Dermis microvascular lymphatic vessel endothelial cell (primary cell): ENCODE measurements at places on chromosomes 11 and 22. TPM values are rescaled to one million over a fixed set of nuclear protein-coding genes. Genes with fewer than 3 reads are reported as not detected.

DNA sequence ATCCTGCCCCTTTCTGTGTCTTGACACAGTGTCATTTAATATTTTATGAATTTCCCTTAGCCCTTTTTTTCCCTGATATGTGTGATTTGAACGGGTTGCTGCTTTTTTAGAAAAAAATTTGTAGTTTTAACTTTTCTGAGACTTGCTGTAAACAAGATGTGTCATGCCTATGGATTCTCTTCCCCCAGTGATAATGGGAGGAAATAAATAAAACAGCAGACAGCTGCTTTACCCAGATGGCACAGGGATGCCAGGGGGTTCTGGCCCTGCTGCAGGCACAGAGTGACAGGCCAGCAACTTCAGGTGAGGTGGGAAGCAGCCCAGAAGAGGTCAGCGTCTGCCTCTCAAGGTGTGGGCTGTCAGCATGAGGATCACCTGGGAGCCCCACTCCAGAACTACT lies 266.9 kb downstream of the KIRREL3 start:
- no peak for DNase-seq

GRCh38 chr22:24548812-24549211 lies 6.1 kb downstream of the GUCD1 start:
- DNase-seq, result no peak

DNA sequence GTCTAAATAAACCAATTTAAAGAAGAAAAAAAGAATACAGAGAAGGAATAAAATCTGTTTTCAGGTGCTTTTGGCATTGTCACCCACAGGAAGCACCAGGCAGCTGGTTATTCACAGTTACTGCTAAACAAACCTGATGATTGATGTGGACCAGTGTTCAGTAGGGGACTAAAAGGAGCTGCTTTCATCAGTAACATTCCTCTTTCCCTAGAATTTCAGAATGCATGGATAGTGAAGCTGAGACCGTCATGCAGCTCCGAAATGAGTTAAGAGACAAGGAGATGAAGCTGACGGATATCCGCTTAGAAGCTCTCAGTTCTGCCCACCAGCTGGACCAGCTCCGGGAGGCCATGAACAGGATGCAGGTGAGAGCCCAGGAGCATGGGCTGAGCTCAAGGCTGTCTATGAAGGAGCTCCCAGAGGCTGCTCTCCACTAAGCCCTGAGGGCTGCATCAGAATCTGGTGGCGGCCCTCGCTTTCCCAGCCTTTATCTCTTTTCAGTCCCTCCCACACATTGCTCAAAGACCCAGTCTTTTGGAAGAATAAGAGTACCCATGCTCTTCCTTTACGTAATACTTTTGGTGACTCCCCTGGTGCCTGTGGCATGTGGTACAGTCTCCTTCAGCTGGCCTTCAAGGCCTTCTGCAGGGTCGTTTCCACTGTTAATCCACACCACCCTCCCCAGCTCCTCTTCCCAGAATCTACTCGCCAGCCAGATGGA lies 69.5 kb downstream of the DBX1 start:
- no peak for DNase-seq

- DNase-seq, result no peak
Observed at GRCh38 chr11:78379039-78379670, 38.5 kb downstream of the GAB2 start.

DNA sequence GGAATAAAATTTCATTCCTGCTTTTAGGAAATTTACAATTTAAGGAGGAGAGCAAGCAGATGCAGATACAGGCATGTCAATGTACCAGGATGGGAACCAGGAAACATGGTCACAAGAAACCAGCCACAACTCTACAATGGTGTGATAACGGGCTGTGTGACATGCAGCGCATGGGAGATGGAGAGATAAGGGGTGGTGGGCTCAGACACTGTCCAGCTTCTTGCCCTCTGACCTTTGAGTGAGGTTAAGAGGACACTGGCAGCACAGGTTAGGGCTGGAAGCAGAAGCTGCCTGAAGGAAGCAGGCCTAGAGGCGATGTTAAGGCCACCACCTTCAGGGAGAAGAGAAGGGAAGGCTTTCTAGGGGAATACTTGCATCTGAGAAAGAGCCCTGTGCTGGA lies 2.3 kb upstream of the SORL1-AS1 start:
- no peak for DNase-seq

GRCh38 chr11:12245091-12245490 lies 132.3 kb upstream of the PARVA start:
- DNase-seq, result no peak

DNA sequence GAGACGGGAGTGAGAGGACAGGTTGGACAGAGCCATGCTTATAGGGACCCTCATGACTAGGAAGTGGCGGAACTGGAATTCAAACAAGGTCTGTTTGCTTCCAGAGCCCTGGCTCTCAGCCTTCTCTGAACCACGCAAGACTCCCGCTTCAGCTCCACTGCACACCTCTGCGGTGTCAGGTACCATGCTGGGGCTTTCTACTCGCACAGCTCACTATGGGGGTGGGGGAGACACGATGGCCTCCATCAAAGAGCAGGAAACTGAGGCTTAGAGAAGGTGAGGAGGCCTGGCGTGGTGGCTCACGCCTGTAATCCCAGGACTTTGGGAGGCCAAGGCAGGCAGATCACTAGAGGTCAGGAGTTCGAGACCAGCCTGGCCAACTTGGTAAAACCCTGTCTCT lies 14.2 kb downstream of the SUN2 start:
- DNase-seq, result no peak

DNA sequence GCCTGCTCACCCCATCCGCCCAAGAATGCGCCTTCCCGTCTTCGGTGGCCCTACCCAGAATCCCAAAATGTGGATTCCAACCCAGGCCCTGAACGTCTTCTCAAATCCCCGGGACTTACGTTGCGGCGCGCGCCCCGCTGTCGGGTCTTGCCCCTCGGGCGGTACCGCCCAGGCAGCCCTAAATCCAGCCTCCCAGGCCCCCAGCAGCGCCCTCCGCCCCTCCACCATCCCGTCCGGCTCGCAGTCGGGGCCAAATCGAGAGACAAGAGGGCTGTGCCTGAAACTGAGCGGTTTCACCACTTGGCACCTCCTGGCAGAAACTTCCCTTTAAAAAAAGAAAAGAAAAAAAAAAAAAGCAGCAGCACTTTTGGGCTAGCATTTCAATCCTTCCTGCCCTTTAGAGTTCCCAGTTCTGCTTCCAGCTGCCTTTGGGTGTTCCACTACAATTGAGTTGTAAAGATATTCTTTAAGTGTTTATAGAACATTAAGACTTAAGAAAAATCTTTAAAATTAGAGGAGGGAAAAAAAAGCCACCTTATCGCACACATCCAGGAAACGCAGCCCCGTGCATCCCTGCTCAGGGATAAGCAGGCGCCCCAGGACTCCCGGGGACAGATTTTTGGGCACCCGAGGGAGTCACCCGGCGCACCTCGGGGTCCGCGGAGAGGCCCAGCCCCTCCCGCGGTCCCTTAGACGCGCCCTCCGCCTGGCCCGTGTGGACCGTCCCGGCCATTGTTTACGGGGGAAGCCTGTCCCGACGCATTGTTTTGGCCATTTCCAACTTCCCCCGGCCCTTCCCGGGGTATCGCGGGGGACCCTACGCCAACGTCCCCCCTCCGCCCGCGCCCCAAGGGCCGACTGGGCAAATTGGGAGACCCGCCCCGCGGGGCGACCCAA lies 57.6 kb downstream of the KCNJ4 start:
- DNase-seq, result peak; percentile 27

GRCh38 chr11:83441171-83441570 lies 155.0 kb upstream of the CCDC90B start:
- no peak for DNase-seq

- no peak for DNase-seq
Observed at GRCh38 chr11:88059326-88059725, 115.9 kb downstream of the RAB38 start.

- peak; percentile 25 for DNase-seq
Observed at GRCh38 chr11:67389477-67389876, 2.3 kb upstream of the RAD9A start.

DNA sequence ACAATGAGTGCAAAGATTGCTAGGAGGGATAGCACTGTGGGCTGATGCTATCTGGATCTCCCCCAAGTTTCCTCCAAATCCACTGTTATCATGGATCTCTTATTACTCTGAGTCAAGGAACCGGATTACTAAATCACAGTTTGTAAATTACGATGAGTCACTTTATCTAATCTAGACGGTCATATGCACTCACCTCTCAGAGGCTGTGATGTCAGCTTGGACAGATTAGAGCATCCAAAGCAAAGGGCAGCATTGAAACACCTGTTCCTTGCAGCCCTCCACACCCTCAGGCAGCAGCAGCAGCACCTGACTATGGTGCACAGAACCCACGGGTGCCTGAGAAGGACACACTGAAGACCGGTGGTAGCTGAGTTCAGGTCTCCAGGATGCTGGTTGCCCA lies 14.0 kb upstream of the POU2AF1 start:
- DNase-seq, result no peak

GRCh38 chr11:7525424-7525823 lies 11.6 kb downstream of the PPFIBP2 start:
- DNase-seq, result no peak

DNA sequence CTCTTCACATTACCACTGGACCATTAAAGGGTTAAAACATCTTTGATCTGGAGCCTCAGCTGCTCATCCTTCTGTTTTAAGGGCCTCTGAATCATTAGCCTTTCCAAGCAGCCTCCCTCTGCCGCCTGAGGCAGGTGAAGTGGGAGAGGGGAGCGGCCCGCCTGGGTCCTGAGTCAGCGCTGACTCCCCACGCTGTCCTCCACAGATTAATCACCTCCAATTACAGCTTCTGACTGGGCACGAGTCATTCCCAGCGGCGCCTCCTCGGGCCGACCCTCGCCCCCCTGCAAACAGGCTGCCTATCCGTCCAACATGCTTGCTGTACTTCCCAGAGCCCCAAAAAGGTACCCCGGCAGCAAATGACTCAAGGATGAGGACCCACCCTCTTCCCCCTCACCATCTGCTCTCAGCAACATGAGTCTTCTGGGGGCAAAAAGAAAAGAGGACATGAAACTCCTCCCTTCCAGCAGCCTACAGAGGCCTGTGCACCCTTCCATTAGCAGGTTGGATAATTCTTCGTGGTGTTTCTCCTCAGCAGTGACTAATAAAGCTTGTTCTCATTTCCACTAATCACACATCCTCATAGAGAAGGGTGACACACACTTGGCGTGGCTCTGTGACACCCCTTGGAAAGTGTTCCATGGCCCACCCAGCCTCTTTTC lies 44.3 kb upstream of the JAM3 start:
- DNase-seq, result no peak

DNA sequence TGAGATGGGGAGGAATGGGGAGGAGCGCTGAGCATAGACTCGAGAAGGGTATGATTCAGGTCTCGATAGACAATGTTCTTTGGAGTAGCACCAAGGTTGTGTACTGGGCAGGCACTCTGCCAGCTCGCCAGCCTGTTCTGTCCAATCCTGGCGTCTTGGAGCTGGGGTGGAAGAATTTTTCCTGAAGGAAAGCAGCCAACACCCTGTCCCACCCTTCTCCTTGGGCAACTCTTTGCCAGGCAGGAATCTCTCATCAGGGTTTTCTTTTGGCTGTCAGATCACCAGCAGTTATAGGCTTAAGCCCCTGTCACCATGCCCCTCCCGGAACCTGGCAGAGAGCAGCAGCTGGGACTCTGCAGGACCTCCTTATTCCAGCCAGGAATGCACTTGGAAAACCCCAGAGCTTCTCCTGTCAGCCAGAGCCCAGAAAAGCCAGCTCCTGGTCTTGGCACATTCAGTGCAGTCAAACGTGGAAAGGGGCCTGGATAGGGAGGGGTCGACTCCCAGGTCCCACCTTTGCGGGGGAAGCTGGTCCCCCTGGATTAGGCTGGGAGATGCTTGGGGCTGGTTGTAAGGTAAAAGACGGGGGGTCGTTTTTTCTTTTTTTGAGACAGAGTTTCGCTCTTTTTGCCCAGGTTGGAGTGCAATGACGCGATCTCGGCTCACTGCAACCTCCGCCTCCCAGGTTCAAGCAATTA lies 14.4 kb upstream of the SPTBN2 start:
- no peak for DNase-seq

GRCh38 chr22:25420471-25420924 lies 144.0 kb upstream of the GRK3 start:
- DNase-seq, result no peak

DNA sequence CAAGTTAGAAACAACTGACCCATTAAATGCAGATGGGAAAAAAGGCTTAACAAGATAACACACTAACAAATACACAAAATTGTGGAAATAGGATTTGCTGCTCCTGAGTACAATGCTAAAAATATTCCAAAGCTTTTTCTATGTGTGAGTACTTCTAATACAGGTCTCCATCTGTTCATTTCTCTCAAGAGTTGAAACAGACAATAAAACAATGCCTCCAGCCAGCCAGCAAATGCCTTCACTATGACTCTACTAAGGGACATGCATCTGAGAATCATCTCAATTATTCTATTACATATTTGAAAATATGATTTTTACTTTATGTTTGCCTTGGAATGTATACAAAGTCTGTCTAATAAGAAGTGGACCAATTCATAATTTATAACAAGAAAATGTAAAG lies 119.0 kb downstream of the CADM1 start:
- DNase-seq, result no peak

DNA sequence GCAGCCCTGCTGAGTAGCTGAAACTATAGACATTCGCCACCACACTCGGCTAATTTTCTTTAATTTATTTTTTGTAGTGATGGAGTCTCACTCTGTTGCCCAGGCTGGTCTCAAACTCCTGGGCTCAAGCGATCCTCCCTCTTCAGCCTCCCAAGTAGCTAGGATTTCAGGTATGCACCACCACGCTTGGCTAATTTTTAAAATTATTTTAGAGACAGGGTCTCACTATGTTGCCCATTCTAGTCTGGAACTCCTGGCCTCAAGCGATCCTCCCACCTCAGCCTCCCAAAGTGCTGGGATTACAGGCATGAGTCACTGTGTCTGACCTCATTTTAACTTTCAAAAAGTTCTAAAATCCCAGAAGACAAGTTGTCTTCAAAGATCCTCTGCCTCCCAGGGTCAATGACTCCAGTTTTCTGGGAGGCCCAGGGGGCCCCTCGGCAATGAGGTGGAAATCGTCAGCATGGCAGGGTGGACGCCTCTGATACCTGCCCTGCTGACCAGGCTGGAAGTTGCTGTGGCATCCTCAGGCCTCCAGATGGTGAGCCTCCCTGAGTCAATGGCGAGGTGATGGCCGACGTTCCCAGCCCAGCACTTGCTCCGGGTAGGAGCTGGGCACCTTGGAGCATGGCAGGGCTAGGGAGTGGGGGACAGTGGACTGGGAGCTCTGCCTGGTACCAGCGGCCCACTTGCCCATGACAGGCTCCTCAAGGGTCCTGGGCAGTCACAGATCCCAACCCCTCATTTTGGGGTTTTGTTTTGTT lies 31.1 kb downstream of the RPL3 start:
- DNase-seq, result no peak

NPTXR gene
- 0.13 TPM in 2 replicates for total RNA-seq

CCDC89 gene
- not detected in 2 replicates for total RNA-seq

BATF2 gene
- total RNA-seq, result 0.39 and 0.63 TPM in 2 replicates
